Activated T-helper 1 cell treated with anti-CD3 and anti-CD28 coated beads, Interleukin-2, amount 50 U/mL, for 16 hours (primary cell): ENCODE measurements at places on chromosomes 16 and 17.

DNA sequence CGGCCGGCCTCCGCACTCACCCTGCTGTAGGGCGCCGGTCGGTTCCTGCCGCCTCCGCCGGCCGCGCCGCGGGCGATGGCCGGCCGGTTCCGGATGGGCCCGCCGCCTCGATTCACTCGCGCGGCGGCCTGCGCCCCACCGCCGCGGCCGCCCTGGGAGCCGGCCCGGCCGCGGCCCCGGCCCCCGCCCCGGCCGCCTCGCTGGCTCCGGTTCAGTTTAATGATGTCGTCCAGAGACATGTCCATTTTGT is 158 bp downstream of the ALYREF start:
- DNase-seq = no peak

- DNase-seq = no peak
Measured at GRCh38 chr16:11306997-11307638, 26.0 kb upstream of the PRM1 start.

- DNase-seq = no peak
Measured at GRCh38 chr16:56600398-56600999, 7.9 kb upstream of the MT2A start.

DNA sequence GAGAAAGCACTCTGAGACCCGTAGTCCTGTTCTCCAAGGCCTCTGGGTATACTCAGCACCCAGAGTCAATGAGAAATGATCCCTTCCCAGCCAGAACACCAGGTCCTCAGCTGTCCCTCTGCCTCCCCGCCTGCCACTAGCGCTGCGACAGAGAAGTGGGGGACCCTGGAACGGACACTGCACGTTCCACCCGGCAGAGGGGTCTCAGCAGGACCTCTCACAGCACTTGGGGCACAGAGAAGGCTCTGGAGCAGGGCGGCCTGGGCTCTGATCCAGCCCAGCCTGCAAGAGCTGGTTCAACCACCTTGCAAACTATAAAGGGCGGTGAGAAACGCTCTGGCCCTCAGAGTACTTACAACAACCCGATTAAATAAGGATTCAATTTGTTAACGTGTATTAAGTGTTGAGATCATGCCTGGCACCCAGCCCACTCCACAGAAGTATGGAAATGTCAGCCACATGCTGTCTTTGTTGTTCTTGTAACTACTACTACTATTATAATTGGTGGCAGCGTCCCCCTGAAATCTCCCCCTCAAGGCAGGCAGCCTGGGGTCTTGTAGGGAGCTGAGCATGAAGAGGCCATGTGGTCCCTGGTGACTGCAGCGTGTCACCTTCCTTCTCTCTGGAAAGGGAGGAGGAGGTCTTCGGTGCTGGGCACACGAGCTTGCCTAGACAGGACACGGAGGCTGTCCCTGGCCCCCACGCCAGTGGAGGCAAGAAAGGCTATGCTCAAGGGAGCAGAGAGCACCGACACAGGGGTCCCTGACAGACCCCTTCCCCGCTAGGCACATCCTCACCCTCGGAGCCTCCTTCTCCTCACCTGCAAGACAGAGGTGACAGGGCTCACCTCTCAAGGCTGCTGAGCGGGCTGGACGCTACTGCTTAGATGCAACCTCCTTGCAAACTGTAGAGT is 2.4 kb downstream of the OSGIN1 start:
- no peak for DNase-seq

DNA sequence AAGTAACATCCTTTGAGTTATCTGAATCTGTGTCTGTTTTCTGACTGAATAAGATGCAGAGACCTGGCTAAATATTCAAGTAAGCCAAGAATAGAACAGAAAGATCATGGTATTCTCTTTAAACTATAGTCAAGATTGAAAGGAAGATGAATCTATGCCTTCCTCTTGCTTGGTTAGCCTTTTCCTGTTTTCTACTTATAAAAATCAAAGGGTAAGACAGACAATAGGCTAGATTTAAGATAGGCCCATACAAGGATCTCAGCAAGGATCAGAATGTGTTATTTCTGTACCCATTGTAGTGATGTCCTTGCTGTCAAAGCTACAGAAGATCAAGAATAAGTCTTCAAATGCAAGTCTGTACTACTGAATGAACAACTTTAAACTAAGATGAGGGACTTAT is 7.0 kb upstream of the CDR2 start:
- DNase-seq = no peak

- DNase-seq = no peak
Measured at GRCh38 chr16:82895843-82896242, 269.1 kb downstream of the CDH13 start.

GRCh38 chr17:63623786-63624530 is 1.7 kb downstream of the MAP3K3 start:
- DNase-seq = no peak

DNA sequence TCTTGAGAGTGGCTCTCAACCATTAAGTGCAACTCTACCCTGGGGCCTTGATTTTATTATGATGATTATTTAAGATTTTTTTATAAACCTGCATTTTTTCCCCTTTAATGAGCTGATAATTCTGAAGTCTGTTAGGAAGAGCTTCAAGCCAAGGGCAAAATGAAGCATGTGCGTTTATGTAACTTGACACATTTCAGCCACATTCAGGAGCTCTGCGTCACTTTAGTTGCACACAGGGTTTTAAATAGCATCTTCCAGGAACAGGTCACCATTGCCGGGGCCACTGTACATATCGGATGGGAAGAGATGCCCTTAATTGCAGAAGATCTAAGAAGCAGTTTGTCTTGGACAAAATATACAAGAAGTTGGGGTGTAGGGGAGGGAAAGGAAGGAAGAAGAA is 89.6 kb downstream of the BMERB1 start:
- DNase-seq = no peak

- DNase-seq = no peak
Measured at GRCh38 chr17:27244491-27245223, 49.3 kb upstream of the WSB1 start.

GRCh38 chr17:58488428-58488890 is 251 bp upstream of the HSF5 start:
- no peak for DNase-seq

DNA sequence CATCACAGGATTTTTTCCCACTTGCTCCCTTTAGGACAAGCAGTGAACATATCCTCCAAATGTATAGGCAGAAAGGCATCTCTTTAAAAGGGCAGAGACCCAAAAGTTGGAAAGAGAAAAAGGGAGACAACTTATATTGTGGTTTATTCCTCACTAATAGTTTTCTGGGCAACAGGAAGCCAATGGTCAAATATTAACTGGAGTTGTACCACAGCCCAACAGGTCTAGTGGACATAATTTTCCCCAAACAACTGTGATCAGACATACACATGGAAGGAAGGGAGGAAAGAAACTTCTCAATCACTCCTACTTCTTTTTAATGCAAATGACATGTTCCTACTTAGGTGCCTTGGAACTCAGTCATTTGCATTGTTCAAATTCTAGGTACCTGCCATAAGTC is 78.4 kb downstream of the SOX9 start:
- DNase-seq = no peak

GRCh38 chr17:40122999-40123810 is 1.4 kb downstream of the MSL1 start:
- DNase-seq = no peak

GRCh38 chr16:46583036-46583435 is 38.1 kb downstream of the SHCBP1 start:
- DNase-seq = no peak

DNA sequence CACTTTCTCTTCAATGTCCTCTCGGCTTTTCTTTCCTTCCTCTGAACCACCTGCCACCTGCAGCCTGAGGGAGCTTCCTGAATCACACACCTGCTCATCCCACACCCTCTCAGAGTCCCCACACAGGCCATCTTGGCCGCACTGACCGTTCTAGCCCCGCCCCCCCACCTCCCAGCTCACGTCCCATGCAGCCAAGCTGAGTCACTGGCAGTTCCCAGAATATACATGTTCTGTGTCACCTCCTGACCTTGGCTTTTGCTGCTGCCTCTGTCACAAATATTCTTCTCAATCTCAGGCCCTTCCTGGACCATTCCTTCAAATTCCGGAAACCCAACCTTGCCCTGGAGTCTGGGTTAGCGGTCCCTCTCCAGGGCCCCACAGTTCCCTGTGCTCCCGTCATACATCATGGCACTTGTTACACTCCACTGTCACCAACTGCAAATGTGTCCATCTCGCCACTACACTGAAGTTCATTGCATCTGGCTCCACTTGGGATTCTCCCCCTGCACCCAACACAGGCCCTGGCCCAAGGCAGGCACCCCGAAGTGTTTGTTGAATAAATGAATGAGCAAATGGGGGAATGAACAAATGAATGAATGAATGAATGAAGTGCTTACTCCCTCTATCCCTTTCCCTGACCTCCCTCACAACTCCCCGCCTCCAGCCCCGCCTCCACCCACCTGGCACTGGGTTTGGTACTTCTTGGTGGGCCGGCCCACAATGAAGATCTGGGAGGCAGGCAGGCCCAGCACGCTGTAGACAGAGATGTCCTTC is 12.8 kb downstream of the PIMREG start:
- no peak for DNase-seq

DNA sequence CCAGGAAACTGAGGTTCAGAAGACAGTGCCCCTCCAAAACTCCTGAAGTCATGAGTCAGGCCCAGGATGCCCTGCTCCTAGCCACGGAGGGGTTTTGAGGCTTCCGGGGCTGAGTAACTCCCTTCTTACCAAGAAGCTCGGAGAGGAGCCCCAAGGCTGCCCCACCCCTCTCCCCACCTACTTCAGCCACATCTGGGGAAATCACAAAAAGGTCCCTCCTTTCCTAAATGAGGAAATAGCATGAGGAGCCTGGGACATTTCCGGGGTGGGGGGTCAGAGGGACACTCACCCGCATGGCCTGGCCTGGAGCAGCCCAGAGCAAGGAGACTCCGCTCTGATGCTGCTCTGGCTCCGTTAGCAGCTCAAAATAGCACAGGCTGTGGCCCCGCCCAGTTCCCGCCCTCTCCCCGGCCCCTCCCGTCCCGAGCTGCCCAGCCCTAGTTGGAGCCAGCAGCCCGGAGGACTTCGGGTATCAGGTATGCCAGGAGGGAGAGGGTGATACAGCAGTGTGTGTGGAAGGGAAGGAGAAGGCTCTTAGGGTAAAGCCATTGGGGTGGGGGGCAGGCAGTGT is 40.1 kb downstream of the MYO18A start:
- DNase-seq = peak; percentile 64

DNA sequence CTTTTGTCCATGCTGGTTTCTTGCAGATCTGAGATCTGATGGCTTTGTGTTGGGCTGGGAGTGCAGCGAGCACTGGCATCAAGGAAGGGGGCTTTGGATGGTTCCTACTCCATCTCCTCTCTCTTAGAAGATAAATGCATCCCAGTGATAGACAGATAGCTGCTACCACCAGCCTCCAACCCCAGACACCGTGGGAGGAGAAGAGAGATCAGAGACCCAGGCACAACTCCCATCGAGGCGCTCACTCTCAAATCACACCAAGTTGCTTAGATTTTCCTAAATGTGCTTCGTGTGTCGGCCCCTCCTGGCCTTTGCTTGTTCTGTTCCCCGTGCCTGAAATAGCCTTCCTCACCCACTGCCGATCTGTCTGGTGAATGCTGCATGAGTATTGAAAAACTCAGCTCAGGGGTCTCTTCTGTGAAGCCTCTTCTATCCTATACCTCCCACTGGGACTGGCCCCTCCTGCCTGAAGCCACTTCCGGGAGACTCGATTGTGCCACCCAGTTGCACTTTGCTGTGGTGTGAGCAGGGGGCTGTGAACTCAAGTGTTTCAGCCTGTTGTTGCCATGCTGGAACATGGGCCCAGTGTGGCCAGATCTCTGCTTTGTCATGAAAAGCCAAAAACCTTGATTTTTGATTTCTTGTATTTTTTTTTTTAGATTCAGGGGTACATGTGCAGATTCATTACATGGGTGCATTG is 242.7 kb downstream of the GSG1L start:
- no peak for DNase-seq

GRCh38 chr16:534135-534534 is 6.6 kb downstream of the CAPN15 start:
- DNase-seq = no peak

GRCh38 chr17:50047488-50048126 is 8.3 kb upstream of the ITGA3 start:
- DNase-seq = no peak

- no peak for DNase-seq
Measured at GRCh38 chr16:86834451-86835035, 256.2 kb downstream of the FOXL1 start.

- DNase-seq = no peak
Measured at GRCh38 chr17:63039342-63039741, 73.3 kb downstream of the TANC2 start.

GRCh38 chr16:79612207-79612606 is 11.7 kb upstream of the MAF start:
- no peak for DNase-seq

DNA sequence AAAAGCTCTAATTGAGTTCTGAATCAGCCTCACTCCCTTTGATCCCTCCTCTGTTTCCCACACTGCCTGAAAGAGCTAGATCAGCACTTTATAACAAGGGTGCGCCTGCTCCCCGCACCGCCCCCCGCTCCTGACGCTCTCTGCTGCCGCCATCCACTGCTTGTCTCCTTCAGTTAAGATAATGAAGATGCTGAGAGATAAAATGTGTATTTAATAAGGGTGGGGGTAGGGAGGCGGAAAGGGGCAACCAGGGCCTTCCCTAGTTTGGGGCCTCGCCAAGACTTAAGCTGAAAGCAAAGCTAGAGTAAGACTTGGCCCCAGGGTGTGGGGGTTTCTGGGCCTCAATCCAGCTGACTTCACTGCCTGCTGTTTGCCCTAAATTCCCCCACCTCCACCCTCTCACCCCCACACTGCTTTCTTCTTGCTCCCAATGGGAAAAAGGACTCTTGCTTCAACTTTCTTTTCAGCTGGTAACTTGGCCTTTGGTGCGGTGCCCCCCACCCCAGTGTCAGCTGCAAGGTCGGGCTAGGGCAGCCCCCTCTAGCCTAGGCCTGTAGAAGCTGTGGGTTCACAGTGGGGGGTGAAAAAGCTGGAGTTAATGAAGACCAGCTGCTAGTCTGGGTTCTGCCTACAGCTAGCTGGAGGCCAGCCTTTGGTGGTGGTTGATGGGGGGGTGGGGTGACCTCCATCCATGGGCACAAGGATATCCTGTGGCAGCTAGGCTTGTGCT is 1.8 kb upstream of the RARA start:
- no peak for DNase-seq
